Neural progenitor cell (in vitro differentiated cells): ENCODE measurements at places on chromosomes 7 and 10. TPM values are rescaled to one million over a fixed set of nuclear protein-coding genes. Genes with fewer than 3 reads are reported as not detected.
A peak's percentile ranks its signal among the peaks of the same experiment; 100 is the strongest.

- no peak overlapping the region for H3K27ac ChIP-seq
- peaks cover 21% of the 10 kb centered on the region for H3K4me1 ChIP-seq
- no peak overlapping the region for H3K4me3 ChIP-seq
- no peak for DNase-seq
- H3K27me3 ChIP-seq: no peaks in the 10 kb centered on the region
- H3K36me3 ChIP-seq: no peaks in the 10 kb centered on the region
These were observed 23.3 kb downstream of the LRRC20 start for GRCh38 chr10:70359017-70359550.

DNA sequence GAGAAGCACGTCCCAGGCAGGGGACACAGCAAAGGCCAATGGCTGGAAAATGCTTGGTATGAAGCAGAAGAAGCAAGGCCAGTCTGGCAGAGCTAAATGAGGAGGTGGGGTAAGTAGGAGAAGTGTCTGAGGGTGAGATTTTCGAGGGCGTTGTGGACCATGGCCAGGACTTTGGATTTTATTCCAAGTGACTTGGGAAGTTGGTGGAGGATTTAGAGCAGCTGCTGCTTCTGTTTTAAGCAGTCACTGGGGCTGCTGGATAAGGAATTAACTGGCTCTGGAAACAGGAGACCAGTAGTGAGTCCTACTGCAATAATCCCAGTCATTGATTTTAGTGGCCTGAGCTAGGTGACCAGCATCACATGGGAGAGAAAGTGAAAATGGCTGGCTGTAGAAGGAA is 67.6 kb upstream of the GSDME start:
- no peaks in the 10 kb centered on the region for H3K27me3 ChIP-seq
- H3K27ac ChIP-seq: no peak overlapping the region
- no peak overlapping the region for H3K4me3 ChIP-seq

DNA sequence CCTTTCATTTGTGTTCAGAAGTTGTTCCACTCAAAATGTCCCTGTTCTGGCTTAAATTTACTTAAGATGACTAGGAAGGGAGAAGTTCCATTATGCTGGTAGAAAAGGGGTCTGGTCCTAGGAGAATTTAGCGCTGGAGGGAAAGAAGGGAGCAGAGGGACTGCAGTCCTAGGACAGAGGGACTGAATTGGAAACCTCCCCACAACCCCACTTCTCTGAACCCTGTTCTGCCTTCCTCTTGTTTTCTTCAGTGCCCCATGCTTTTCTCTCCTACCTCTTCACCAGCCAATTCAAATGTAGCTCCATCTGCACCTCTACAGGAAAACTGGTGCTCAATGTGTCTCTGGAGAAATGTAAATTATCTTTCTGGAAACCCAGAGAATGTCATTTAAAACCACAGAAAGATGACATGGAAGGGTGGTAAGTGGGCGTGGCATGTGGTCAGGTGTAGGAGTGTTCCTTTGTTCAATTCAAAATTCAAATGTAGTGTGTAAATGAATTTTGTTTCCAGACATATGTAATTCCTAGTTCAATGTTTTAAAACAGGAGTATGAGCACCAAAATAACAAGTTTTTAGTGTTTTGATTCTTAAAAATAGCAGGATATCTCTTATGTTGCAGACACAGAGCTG is 24.0 kb upstream of the RHOBTB1 start:
- H3K27ac ChIP-seq: no peak overlapping the region
- H3K36me3 ChIP-seq: no peaks in the 10 kb centered on the region
- no peak overlapping the region for H3K4me3 ChIP-seq
- no peak for DNase-seq
- no peaks in the 10 kb centered on the region for H3K27me3 ChIP-seq
- H3K4me1 ChIP-seq: no peaks in the 10 kb centered on the region

DNA sequence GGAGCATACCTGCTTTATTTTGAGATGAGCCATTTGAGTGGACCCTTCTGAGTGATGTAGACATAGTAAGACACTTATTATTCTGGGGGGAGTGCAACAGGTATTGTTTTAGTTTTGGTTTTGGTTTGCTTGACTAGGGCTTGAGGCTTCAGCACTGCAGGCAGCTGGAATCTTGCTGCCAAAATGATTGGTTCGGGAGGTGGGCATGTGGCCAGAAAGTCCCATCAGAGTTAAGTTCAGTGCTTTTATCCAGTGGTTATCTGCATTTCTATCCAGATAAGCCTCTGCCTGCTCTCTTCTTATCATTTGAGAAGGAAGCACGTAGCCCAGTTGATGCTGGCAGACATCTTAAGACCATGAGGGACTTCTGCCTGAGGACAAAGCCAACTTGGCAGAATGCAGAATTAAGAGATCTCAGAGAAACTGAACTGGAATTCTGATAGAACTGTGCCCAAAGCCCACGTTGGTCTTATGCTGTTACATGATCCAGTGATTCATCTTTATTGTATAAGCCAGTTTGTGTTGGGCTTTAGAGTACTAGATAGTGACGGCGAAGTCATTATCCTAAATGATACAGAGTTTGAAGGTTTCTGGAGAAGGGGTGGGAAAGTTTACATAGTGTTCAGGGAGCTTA is 9.6 kb upstream of the JAZF1 start:
- H3K4me1 ChIP-seq: no peaks in the 10 kb centered on the region
- DNase-seq: no peak
- H3K4me3 ChIP-seq: no peak overlapping the region
- no peak overlapping the region for H3K27ac ChIP-seq
- H3K27me3 ChIP-seq: no peaks in the 10 kb centered on the region
- no peaks in the 10 kb centered on the region for H3K36me3 ChIP-seq

DNA sequence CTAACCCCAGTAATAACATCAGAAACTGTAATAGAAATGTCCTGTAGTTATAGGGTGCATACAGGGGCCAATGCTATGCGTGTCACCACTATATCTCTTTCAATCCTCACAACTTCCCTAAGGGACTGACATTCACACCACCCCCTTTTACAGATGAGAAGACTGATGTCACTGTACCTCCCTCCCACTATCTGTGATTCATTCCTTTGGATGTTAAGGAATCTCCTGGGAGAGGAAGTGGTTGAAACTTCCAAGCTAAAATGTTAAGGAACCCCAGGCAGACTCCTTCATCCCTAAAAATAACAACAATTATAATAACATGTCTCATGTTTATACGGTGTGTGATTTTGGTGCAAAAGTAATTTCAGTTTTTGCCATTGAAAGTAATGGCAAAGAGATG is 5.4 kb downstream of the COL13A1 start:
- peaks cover 22% of the 10 kb centered on the region for H3K27me3 ChIP-seq
- no peak for DNase-seq
- H3K36me3 ChIP-seq: no peaks in the 10 kb centered on the region
- peaks cover 29% of the 10 kb centered on the region for H3K4me1 ChIP-seq

Gene AEBP1
- 4.5 and 16.7 TPM in 2 replicates for total RNA-seq

DNA sequence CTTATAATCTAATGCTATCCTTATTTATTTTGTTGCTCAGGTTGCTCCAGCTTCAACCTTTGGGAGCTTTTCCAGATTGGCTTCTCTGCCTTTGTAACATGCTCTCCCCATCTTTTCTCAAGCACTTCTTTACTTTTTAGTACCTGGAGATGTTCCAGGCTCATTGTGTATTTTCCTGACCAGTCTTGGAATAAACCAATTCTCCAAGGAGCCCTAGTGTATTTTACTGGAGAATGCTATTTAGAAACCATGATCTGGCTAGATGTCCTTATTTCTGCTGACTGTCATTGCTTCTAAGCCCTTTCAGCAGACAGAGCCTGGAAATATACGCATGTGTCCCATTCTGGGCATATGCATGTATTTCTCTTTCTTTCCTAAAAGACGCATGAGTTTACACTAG is 95.7 kb downstream of the EMX2 start:
- no peak for DNase-seq
- H3K27ac ChIP-seq: no peak overlapping the region
- H3K4me3 ChIP-seq: no peak overlapping the region
- no peaks in the 10 kb centered on the region for H3K36me3 ChIP-seq
- no peaks in the 10 kb centered on the region for H3K4me1 ChIP-seq

DNA sequence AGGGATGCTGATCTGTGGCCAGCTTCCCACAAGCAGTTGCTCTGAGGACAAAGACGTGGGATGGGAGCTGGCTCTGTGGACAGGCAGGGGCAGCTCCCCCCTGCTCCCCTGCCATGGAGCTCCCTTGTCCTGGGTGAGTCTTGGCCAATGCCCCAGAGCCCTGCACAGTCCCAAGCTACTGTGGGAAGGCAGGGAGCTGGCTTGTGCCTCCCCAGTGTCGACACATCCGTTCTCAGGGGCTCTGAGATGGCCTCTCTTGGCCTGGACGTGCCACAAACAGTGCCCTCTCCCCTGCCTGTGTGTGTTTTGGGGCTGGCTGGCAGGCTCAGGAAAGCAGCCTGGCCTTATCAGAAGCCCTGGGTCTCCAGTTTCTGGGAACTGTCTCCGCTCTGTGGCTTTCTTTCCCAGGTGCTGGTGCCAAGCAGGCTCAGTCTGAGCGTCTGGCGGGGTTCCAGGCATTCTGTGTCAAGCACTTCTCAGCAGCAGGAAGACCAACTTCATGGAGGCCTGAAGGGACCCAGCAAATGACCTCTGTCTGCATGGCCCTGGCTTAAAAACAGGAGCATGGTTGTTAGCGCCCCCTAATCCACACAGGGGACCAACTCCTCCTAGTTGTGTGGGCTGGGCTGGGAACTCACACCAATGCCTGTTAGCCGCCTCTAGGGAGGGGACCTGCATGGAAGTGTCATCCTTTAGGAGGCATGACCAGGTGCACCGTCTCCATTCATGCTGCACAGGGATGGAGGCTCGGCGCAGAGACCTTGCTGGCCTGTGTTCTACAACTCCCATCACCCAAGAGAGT is 375.2 kb downstream of the RPS24 start:
- H3K4me1 ChIP-seq: peaks cover 14% of the 10 kb centered on the region
- peak; percentile 35 for DNase-seq
- H3K4me3 ChIP-seq: no peak overlapping the region
- no peak overlapping the region for H3K27ac ChIP-seq

Gene FAM237B
- total RNA-seq: not detected in 2 replicates

DNA sequence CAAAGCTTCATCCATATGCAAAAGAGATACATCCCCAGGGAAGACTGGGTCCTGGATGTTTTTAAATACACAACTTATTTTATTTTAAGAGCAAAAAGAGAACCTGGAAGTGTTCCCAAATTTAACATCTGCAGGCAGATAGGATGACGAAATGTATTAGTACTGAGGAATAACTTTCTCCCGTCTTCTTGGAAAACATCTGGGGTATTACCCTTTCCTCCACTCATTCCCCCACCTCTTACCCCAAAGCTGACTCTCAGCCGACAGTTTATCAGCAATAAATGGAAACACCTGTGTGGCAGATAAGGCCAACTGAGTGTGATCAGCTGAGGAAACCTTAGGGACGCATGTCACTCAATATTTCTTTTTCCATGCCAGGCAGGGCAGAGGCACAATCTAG is 435.6 kb upstream of the NPVF start:
- H3K27me3 ChIP-seq: no peaks in the 10 kb centered on the region
- no peaks in the 10 kb centered on the region for H3K36me3 ChIP-seq
- H3K27ac ChIP-seq: no peak overlapping the region
- H3K4me1 ChIP-seq: no peaks in the 10 kb centered on the region

DNA sequence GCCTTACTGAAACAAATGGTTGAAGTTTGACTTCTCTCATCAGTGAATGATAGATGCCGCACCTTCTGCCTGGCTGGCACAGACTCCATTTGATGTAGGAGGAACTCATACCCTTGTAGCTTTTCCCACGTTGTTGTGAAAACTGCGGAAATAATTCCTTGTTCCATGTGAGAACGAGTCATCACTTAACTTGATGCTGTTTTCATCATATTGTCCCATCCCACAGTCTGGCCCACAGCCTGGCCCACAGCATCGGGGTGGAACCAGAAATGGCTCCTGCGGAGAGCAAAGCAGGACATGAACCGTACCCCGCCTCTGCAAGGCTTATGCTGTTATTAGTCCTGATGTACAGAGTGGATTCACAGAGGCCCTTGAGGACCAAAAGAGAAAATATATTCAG is 587.0 kb downstream of the SDK1 start:
- DNase-seq: no peak
- no peaks in the 10 kb centered on the region for H3K4me1 ChIP-seq
- no peak overlapping the region for H3K27ac ChIP-seq
- H3K4me3 ChIP-seq: no peak overlapping the region
- H3K27me3 ChIP-seq: no peaks in the 10 kb centered on the region

- no peak overlapping the region for H3K4me3 ChIP-seq
- no peaks in the 10 kb centered on the region for H3K27me3 ChIP-seq
- H3K27ac ChIP-seq: peak overlapping the region; percentile 38
- DNase-seq: no peak
- peaks cover 23% of the 10 kb centered on the region for H3K4me1 ChIP-seq
These were observed 37.8 kb downstream of the PTPRN2 start for GRCh38 chr7:158549616-158550393.

Gene FRMD4A
- total RNA-seq: 20.2 and 22.6 TPM in 2 replicates

DNA sequence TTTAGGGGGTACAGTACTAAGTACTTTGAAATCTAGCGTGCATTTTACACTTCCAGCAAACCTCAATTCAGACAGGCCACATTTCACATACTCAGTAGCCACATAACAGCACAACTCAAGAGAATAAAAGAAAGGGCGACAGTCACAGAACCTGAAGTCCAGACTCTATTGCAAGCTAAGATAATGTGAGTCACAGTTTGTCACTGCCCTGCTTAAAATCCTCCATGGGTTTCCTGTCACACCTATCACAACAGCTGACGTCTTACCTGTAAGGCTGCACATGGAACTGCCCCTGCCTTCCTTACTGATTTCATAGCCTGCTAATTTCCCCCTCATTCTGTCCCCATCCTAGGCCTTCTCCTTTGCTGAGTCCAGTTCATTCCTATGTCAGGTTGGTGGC is 16.1 kb upstream of the CDK14 start:
- no peak for DNase-seq
- no peaks in the 10 kb centered on the region for H3K27me3 ChIP-seq
- no peak overlapping the region for H3K4me3 ChIP-seq
- no peaks in the 10 kb centered on the region for H3K36me3 ChIP-seq

GRCh38 chr10:87744606-87745005 is 73.4 kb downstream of the ATAD1 start:
- H3K27me3 ChIP-seq: no peaks in the 10 kb centered on the region
- H3K36me3 ChIP-seq: no peaks in the 10 kb centered on the region
- H3K4me3 ChIP-seq: no peak overlapping the region
- H3K4me1 ChIP-seq: peaks cover 11% of the 10 kb centered on the region
- H3K27ac ChIP-seq: no peak overlapping the region

Gene SH2B2
- 2.0 and 15.1 TPM in 2 replicates for total RNA-seq
